Kidney epithelial cell (primary cell): ENCODE measurements at places on chromosomes 2 and 18.

DNA sequence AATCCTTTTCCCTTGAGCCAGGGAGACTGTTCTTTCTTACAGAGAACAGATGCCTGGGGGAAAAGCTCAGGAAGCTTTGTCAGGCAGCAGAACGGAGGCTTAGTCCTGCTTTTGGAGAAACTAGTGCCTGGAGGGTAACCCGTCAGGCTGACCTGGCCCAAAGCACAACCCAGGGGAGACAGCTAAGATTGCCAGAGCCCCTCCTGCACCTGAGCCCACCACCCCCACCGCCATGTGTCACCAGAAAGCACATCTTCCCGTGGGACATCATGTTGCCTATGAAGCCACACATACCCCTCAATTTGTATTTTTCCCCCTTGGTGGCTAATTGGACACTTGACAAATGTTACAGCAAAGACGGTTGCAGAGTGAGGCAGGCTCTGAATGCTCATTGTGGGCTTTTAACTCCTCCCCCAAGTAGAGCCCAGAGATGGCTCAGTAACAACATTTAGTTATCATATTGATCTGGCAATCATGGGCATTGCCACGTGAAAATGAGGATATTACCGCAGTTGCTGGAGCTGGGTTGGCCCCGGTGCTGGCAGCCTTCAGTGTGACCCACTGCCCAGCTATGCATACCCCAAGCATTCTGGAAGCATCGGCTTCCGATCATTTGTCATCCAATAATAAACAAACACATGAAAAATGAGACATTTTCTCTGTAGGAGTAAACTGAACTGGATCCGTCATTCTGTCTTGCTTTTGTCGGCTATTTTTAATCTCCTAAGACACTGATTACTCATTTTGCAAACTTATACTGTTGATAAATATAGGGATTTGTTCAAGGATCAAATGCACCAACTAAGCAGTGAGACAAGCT is 229.5 kb downstream of the ATAD2B start:
- DNase-seq = no peak

DNA sequence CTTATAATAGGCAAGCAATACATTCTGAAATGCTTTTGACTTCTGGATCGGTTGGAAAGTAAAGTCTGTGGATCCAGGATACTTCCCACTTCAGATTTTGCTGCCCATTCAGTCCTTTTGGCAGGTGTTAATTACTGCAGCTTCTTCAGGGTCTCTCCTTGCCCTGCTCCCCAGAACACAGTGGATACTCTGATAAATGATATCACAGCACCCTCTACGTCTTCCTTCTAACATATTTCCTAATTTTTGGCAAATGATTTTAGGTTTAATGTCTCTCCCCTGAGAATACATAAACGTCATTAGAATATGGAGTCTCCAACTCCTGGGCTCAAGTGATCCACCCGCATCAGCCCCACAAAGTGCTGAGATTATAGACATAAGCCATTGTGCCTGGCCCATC is 249.8 kb downstream of the NYAP2 start:
- DNase-seq = no peak

DNA sequence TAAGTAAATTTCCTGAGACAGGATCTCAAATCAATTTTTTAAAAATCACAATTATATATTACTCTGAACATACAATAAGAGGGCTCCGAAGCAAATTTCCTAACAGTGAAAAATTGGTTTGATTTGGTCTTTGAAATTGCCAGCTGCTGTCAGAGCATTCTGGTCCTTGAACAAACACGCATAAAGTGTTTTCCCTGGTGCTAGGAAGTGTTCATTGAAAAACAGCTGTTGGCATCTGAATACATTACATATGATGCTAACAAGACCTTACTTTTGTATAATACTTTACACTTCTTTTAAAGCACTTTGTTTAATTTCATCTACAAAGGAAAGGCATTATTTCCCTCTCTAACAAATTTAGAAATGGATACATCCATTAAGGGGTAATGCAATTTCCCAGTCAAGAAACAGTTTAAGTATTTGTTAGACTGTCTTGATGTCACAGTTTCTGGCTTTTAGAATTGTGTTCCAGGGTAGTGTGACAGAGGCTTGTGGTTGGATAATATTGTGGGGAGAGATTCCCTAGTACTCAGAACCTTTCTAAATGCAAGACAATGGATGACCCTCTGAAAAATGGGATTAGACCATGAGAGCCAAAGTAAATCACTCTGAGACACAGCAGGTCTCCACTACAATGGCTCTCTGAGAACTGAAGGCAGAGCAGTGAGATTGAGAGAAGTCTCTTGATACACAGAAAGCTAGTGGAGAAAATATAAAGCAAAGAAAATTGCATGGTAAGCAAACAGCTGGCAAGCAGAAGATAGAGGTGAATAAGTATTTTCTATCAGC is 299.0 kb downstream of the TRIB2 start:
- no peak for DNase-seq

- DNase-seq = no peak
Observed at GRCh38 chr2:201466050-201466675, 14.6 kb downstream of the STRADB start.

- DNase-seq = no peak
Observed at GRCh38 chr18:44836263-44836662, 155.6 kb downstream of the SETBP1 start.

DNA sequence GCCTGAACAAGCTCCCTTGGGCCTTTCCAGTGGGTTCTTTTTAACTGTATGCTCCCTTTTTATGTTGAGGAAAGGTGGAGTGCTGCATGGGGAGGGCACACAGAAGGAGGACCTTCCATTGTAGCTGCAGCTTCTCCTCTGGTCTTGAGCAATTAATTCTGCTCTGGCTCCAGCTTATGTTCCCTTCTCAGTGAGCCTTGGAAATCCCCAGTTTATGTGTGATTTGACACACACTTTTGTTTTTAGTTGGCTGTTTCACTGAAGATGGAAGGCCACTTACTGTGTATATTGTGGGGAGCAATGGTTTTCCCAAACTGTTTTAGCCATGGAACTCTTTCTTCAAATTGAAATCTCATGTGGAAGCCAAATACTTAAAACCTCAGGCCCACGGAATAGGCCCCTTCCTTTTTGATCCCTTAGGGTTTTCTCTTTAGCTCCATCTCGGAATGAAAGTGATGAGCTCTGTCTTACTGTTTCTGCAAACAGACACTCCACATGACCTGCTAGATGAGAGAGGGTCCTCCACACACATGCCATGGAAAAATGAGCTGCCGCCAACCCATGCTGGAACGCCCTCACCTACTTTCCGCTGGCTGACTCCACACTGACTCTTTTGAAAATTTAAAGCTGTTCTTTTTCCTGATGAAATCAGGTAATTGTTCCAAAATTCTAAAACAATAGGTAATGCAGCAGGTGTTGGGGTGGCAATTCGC is 280.9 kb upstream of the SIX2 start:
- DNase-seq = no peak

GRCh38 chr2:117470311-117471095 is 344.0 kb upstream of the DDX18 start:
- no peak for DNase-seq

- no peak for DNase-seq
Observed at GRCh38 chr2:180577567-180577966, 402.8 kb upstream of the UBE2E3 start.

GRCh38 chr2:134141598-134142340 is 112.1 kb upstream of the MGAT5 start:
- no peak for DNase-seq

GRCh38 chr2:189580658-189581353 is at the start of gene SLC40A1:
Gene SLC40A1 (minus strand): TSS chr2:189580786. CDS start chr2:189580460, 326 bp downstream.
- DNase-seq = no peak

DNA sequence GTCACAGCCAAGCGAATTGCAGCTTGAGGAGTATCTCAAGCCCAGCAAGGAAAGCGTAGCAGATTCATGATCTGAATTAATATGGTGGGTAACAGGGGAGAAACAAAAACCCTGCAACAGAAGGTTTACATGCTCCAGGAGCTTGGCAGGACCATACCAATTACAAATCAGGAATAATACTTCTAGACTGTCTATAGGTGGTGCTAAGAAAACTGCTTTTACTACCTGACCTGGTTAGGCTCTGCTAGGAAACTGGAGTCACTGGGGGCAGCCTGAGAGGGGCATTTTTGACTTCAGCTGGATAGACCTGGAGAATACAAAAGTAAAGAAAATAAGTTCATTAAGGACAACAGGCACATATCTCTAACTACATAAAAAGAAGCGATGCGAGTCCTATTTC is 24.6 kb upstream of the SPOPL start:
- DNase-seq = no peak

DNA sequence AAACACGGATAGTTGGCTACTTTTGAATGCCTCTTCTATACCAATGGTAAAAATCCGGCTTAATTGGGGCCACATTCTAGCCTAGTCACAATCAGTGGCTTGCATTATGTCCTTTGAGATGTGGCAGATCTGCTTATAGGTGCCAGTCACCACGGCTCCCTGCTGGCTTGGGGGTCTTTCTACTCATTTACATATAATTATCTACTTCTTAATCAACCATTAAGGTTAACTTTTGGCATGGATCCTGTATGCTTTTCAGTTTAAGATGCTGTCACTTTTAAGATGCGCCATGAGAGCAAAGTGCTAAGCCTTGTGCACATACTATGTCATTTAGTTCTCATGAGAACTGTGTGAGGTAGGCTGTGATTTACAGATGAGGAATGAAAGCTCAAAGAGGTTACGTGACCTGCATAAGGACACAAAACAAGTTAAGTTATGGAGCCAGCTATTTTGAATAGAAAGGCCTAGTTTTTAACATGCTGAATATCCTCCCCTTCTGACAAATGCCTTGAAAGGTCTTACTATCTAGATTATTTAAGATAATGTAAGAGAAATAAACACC is 4.1 kb downstream of the NEDD4L start:
- no peak for DNase-seq

GRCh38 chr18:62999392-62999791 is 284.1 kb downstream of the PHLPP1 start:
- no peak for DNase-seq

- DNase-seq = no peak
Observed at GRCh38 chr2:64707276-64707675, 53.6 kb upstream of the SERTAD2 start.

GRCh38 chr2:119523383-119523951 is 816 bp downstream of the SCTR start:
- DNase-seq = no peak

- no peak for DNase-seq
Observed at GRCh38 chr2:170999654-171000053, 70.6 kb downstream of the GORASP2 start.

DNA sequence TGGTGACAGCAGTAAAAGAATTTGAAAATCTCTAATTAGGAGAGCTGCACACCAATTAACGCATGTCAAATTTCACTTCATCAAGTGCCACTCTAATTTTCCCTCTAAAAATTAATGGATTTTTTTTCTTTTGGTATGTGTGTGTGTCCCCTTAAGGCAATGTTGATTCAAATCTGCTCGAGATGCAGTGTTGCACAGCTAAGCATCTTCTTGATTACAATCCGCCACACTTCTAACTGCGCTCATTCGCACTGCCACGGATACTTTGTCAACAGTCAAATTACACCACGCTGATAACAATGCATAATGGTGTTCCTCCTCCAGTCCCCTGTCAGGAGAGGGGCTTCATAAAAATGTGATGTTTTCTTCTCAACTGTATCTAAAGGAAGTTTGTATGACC is 261.4 kb downstream of the MEIS1 start:
- DNase-seq = no peak

DNA sequence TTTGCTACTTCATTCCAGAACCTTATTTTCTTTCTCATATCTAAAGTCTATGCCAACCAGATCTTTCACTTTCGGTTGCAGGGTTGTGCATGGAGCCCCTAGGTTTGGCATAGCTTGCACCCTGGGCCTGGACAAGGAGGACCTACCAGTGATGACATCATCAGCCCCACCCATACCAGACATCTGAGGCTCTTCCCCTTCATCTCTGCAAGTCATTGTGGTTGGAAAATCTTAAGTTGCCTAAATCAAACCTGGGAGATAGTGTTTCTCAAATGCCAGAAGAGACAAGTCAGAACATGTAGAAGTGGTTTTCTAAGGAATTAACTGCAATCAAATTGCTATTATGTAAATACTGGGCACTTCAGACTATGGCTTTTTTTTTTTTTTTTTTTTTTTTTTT is 363.3 kb downstream of the ZNF516 start:
- DNase-seq = no peak

DNA sequence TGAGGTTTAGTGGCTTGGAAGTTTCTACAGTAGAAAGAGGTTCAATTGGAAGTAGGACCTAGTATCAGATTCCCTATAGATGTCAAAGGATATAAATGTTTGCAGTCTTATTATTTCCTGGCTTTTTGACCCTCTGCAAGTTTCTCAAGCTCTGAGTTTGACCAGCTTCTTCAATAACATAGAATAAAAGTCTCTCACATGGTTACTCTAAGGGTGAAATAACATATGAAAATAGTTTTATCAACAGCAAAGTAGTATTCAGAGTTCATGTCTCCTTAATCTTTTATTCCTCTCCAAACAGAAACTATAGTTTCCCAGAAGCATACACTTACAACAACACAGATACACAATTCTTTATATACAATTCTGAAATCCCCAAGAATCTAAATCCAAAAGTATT is 132.9 kb upstream of the RND3 start:
- no peak for DNase-seq

DNA sequence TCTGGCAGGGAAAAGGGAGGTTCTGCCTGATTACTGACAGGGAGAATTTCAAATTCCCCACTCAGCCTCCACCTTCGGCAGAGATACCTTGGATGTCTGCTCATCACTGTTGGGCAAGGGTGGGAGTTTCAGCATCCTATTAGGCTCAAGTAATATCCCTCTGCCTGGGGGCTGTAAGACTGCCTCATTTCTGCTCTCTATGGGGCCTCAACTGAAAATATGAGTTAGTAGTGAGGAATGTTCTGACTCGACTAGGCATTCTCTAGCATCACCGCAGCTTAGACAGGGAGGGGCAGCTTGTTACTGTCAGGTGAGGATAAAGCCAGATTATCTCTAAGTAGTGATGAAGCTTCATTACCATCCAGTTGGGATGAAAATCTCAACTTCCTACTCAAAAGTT is 87.7 kb upstream of the LRP1B start:
- DNase-seq = no peak
